Stimulated activated CD8-positive, alpha-beta memory T cell treated with anti-CD3 and anti-CD28 coated beads, Interleukin-2, amount 100 ng/mL, for 48 hours (primary cell): ENCODE measurements at places on chromosomes 11 and 22.

- no peak for DNase-seq
These were observed 44.5 kb downstream of the SLCO2B1 start for GRCh38 chr11:75195167-75195962.

- no peak for DNase-seq
These were observed 14.4 kb downstream of the SCN3B start for GRCh38 chr11:123640029-123640428.

DNA sequence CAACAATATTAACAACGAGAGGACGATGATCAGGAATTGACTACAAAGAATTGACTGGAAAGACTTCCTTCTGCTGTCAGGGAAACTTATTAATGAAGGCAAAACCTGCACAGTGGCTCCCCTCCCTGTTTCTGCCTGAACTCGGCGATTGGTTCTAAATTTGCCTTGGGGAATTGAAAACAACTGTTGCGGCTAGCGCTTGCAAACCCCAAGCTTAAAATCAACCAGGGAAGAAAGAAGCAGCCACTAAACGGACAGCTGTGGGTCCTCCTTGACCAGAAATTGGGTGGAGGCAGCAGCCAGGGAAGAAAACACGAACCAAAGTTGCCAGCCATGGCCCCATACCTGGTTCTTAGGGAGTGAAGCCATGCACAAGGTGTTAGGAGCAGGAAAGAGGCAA is 383.5 kb upstream of the CADM1 start:
- DNase-seq: no peak

DNA sequence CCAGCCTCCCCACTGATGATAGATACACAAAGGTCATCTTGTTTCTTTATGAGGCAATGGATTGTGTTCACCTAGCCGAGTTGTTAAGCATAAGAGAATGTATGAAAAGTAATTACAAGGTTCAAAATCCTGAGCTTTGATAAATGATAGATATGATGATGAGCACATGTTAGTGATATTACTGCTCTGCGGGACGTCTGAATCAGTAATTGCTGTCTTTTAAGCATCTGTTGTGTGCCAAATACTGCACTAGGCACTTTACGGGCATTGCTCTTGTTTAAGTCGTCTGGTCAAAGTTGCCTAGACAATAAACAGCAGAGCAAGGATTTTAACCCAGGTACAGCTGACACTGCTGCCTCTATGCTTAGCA is 559 bp upstream of the RNF141 start:
- no peak for DNase-seq

DNA sequence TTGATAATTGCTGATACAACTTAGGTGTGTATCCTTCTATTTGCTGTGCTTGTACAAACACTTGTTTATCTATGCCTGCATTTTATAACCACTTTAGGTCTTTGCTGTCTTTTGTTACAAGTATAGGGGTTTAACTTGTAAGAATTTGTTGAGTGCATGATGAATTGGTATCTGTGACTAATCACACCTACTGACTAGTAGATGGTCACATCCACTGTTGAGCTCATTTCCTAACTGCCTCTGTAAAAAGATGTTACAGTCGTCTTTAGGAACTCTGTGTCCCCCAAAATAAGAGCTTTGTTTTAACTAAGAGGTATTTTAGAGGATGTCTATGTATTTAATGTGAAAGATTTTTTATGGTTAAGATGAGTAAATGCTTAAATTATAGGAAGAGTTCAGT is 60.5 kb downstream of the HIPK3 start:
- no peak for DNase-seq

GRCh38 chr11:14229472-14229871 is 129.5 kb downstream of the RRAS2 start:
- DNase-seq: no peak

DNA sequence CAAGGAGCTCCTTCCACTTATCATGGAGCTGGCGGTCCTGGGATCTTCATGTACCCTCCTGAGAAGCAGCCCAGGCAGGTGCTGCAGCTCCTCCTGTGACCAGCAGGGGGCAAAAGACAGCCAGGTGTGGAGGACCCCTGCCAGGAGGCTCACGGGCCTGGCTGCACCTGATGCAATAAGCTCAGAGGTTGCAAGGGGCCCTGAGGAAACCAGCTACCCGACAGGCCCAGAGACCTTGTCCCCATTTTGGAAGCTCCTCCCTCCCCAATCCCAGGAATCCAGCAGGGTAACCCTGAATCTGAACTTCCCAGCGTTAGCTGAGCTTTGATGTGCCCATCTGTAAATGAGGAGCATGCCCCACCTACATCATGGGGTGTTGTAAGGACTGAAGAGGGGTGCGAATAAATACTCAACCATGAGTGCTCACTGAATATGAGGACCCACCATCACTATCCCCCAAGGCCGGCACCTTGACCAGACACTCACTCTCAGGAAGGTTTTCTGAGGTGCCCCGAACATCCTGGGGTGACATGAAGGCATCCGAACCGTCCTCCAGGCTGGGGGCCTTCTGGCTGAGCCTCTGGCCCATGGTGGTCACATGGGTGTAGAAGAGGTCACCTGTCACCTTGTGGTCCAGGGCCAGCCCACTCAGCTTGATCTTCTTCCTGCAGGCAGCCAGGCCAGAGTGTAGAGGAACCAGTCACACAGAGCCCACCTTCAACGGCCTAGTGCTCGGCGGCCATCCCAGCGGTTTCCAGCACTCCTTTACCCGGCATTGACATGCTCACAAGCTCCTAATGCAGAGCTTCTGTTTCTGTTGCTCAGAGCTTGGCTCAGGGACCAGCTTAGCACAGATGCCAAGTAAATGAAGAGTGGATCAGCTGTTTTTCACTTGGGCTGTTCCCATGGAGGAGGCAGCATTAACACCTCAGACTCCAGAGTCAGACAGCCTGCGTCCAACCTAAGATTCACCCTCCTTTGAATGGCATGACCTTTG is 21.7 kb downstream of the SLC43A1 start:
- peak; percentile 51 for DNase-seq

GRCh38 chr11:97702951-97703350 is 1313.1 kb downstream of the JRKL start:
- no peak for DNase-seq

DNA sequence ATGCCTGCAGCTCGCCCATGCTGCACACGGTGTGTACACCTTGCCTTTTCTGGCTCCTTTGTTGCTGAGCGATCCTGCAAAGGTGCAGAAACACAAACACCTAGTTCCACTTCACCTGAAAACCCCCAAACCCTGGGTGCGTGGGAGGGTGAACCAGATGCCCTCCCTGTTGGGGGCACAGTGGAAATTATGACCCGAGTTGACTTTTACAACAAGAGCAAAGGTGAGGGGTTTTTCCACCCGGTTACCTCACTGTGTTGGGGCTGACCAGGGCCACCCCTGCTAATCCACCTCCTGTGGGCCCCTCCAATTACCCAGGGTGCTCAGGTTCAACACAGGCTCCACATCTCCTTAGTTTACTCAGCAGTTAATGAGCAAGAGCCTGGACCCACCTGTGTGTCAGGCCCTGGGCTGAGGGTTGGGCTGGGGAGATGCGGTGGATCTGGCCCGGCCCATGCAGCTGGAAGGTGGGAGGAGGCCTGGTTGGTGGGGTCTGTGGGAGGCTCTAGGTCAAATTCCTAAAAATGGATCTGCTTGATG is 42.1 kb downstream of the LRRC32 start:
- DNase-seq: peak; percentile 64

GRCh38 chr22:29330753-29331152 is 15.3 kb upstream of the RASL10A start:
- no peak for DNase-seq

DNA sequence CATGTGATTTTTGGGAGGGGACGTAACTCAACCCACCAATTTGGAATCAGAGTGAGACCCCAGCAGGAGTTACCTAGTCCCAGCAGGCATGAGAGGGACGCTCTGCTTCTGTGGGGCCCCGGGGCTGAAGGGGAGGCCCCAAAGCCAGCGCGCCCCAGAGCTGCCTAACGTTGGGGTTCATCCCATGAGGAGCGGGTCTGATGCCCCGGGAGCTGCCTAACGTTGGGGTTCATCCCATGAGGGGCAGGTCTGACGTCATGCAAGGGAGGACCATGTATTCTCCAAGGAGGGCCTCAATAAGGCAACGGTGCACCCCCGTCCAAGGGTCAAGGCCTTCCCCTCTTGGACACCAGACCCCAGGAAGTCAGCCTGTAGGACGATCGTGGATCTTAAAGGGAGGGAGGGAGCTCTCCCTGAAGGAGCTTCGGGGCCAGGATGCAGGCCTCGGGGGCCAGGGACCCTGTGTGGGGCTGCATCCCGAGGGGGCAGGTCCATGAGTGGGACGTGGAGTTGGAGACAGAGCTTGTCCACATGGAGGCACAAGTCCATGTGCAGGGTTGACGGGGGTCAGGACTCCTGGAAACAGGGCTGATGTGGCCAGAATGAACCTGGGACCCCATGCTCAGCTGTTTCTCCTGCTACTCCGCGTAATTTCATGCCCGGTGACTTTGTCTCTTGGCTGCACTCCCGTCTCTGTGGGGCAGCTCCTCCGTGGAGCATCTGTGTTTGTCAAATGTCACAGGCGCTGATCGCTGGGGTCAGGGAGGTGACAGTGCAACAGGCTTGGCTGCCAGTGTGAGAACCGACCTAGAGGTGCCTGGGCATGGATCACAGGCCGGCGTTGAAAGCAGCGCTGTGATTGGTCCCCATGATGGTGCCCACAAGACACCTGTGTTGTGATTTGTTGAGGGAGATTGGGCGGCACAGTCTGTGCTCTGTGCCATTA is 1029.1 kb downstream of the BRD1 start:
- DNase-seq: no peak

GRCh38 chr11:22786475-22786874 is 43.1 kb downstream of the SVIP start:
- DNase-seq: no peak

- no peak for DNase-seq
These were observed 123.9 kb upstream of the NCAM1 start for GRCh38 chr11:112837162-112837826.

GRCh38 chr22:17629641-17630040 is 1.1 kb upstream of the ATP6V1E1 start:
- no peak for DNase-seq
